Smooth muscle cell of the brain vasculature (primary cell): ENCODE measurements at places on chromosomes 6 and 20.

GRCh38 chr6:53011979-53012378 is 16.9 kb upstream of the GSTA4 start:
- no peak for DNase-seq

DNA sequence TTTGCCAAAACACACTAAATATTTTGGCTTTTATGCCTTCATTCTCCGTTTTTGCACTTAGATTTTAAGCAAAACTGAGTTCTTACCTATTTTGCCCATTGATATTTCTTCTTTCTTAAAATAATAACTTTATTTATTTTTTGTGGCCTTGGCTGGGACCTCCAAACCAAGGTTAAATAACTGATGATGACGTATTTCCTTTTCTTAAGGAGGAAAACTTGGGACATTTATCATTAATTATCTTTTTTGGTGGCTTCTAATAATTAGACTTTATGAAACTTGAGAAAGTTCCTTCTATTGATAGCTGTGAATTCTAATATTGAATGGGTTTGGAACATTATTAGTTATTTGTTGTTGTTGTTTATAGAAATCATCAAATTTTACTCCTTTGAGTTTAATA is 154.5 kb downstream of the ADGB start:
- no peak for DNase-seq

GRCh38 chr20:17460119-17460518 is 71.1 kb downstream of the BFSP1 start:
- DNase-seq: no peak

- DNase-seq: no peak
Observed at GRCh38 chr6:50905297-50905696, 86.6 kb downstream of the TFAP2B start.

- DNase-seq: no peak
Observed at GRCh38 chr6:37006793-37007339, 1.4 kb downstream of the FGD2 start.

DNA sequence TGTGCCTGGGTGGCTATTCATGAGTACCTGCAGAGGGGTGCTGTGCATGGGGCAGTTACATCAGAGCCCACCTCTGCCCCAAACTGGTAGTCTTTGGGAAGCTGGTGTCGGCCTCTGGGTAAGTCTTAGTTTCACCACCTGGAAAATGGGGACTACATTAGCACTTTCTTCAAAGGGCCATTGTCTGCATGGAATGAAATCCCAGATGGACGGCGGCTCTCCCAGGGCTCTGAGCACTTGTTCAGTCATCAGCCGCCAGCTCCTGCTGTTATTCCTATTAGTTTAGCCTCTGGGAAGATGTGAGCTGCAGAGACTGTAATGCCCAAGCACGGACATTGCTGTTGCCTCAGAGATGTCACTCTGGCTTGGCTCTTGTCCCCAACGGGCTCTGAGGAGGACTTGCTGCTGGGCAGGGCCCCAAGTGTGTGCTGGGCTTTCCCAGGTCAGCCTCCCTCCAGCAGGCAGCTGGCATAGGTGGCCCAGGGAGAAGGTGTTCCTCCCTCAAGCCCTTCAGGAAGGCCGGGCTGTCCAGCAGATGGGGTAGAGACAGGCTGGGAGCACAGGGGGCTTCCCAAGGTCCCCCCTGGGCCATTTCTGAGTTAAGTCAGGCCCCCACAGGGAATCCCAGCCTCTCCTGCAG is 268.3 kb downstream of the TFAP2C start:
- no peak for DNase-seq

GRCh38 chr6:56669041-56669440 is 26.4 kb upstream of the DST start:
- DNase-seq: no peak

DNA sequence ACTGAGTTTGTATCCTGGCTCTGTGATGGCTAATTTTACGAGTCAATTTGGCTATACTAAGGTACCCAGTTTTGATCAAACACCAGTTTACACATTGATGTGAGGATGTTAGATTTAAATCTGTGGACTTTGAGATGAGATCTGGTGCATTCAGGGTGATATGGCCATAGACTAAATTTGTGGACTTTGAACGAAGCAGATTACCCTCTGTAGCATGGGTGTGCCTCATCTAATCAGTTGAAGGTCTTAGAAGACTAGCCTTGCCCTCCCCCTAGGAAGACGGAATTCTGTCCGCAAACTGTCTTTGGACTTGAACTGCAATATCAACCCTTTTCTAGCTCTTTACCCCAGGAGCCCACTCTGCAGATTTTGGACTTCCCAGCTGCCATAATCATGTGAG is 547.8 kb upstream of the CITED2 start:
- no peak for DNase-seq

- no peak for DNase-seq
Observed at GRCh38 chr6:87282743-87283142, 39.6 kb upstream of the SMIM8 start.

DNA sequence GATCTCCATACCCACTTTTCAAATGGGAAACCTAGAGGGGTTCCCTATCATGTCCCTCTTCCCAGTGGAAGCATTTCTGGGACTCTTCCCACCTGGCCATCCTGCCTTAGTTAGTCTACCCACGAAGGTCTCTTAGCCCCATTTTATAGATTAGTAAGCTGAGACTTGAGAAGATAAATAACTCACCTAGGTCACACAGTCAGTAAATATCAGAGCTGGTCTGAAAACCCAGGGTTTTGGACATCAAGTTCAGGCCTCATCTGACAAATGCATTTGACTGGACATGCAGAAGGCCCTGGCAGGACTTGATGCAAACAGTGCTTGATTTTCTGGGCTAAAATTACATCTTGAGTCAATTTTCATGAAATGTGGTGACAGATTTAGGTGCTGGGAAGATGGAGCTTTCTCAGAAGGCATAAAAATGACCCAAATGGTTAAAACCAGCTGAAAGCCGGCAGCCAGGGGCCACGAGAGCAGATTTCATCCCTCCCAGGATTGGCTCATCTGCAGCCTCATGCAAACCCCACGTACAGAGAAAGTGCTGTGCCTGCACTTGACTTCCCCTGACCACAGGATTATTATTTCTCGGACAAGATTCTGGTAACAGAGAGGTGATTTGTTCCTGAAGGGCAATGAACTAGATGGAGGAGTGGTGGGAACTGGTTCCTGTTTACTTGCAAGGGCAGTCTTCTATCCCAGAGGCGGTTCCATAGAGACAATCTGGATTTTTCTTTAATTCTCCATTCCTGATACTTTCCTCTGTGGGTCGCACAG is 23.1 kb downstream of the CPNE5 start:
- DNase-seq: no peak

DNA sequence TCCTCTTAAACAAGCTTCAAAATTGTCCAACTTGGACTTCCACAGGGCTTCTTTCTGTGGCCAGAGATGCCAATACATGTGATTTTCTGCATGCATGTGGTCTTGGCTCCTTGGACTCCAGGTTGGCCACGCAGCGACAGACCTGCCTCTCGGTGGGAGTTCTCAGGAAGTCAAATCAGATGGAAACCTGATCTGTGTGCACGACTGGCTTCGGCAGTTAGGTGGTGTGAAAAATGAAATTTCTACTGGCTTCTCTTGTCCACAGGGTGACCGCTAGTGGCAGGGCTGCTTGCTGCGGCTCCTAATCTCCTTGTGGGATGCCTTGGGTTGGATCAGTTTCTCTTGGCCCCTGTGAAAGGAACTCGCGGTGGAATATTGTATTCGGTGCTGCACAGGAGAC is 57.3 kb downstream of the PHACTR3 start:
- no peak for DNase-seq

DNA sequence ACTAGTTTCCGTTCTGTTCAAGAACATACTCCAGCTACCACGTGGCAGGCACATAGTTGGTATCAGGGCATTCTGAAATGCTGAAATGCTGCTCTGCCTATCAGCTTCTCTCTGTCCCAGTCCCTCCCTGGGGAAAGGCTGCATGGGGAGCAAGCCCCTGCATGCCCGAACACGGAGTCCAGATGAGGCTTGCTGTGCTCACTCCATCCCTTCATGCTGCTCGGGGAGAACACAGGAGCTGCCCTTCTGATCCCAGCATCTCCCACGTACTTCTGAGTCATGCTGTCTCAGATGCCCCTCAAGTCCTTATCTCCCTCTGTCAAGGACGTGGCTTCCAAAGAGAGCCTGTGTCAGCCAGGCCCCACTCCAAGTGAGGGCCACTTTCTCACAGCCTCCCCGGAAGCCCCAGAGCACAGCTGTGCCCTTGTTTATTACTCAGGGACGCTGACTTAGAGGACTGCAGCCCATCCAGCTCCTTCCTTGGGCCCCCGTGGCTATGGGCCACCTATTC is 29.4 kb downstream of the THBS2 start:
- DNase-seq: no peak

GRCh38 chr20:60512443-60512842 is 554.2 kb downstream of the CDH26 start:
- DNase-seq: no peak
